Endothelial cell (in vitro differentiated cells): ENCODE measurements at places on chromosomes 1 and 21. TPM values are rescaled to one million over a fixed set of nuclear protein-coding genes. Genes with fewer than 3 reads are reported as not detected.

- no peak overlapping the region for H3K27ac ChIP-seq
- no peaks in the 10 kb centered on the region for H3K36me3 ChIP-seq
- peaks cover 3% of the 10 kb centered on the region for H3K4me1 ChIP-seq
These were observed 1.2 kb downstream of the CD160 start for GRCh38 chr1:145720556-145720877.

DNA sequence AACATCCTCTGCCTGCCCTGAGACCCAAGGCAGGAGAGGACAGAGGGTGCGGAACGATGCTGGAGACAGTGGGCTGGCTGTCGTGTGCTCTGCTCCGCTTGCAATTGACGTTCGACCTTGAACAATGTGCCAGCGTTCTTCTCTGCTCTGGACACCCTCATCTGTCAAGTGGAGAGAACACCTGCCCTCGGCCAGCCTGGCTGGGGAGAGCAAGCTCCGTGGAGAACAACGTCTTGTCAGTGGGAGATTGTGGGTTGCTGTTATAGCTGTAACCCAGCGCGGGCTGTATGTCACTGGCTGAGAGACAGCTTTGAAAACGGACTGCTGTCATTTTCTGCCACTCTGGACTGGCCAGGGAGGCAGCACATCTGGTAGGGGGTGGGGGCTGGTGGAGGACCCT is 14.7 kb downstream of the KIAA1614 start:
- DNase-seq, result no peak
- H3K4me3 ChIP-seq, result no peak overlapping the region
- H3K36me3 ChIP-seq, result no peaks in the 10 kb centered on the region
- H3K27ac ChIP-seq, result peak overlapping the region; percentile 42

DNA sequence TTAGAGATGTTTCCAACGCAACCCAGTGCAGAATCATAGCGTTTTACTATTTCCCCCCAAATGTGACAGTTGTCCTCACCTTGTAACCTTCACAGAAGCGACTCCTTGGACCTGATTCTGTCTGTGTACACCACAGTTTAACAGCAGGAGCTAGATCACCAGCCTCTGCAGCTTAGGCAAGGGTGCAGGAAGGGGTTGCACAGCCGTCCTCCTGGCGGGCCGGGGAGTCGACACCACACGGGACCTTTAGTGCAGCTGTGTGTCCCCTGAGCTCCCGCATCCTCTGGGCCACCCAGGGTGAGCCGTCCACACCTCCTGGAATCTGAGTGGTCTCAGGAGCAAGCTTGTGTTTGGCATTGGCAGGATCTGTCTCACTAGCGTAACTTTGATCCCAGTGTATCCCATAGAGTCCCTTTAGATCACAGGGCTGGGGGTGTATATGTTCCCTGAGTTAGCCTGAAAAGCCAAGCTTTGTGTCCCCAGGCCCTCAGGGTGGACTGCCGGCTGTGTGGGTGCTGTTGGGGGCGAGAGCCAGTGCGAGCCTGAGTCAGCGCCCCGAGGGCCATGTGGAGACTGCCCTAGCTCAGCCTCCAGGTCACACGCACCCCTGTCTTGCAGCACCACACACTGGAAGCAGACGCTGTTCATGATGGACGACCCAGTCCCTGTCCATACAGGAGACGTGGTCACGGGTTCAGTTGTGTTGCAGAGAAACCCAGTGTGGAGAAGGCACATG is 27.5 kb downstream of the PRMT2 start:
- no peak overlapping the region for H3K4me3 ChIP-seq
- H3K4me1 ChIP-seq, result no peaks in the 10 kb centered on the region
- peaks cover 5% of the 10 kb centered on the region for H3K27me3 ChIP-seq
- H3K27ac ChIP-seq, result no peak overlapping the region
- DNase-seq, result no peak

- H3K4me3 ChIP-seq, result no peak overlapping the region
- DNase-seq, result no peak
- no peak overlapping the region for H3K27ac ChIP-seq
- no peaks in the 10 kb centered on the region for H3K4me1 ChIP-seq
These were observed 16.1 kb upstream of the AJAP1 start for GRCh38 chr1:4638345-4638729.

DNA sequence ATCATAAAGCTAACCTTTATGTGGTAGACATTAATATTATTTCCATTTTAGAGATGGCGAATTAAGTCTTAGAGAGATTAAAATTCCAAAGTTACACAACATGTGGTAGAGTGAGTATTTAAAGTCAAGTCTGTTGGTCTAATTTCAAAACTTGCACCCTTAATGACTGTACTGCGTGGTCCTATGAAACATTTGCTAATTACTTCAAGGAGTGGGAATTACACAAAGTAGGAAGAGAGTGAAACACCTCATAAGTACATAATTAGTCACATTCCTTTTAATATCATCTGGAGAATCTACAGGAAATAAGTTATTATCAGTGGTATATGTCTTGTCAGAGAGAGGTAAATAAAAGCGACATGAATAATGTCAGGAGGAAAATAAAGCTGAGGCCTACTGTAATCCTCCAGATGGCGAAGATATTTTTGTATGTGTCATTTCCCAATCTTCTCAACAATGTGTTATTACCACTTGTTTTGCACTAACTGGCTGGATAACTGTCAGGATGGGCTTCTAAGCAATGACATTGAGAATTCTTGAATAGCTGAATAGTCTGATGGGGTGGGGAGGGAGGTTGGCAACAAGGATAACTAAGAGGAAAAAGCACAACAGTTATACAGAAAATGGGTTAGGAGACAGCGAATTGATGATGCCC is 95.5 kb downstream of the TNFSF18 start:
- H3K27me3 ChIP-seq, result no peaks in the 10 kb centered on the region
- H3K4me3 ChIP-seq, result no peak overlapping the region
- no peak for DNase-seq
- peaks cover 11% of the 10 kb centered on the region for H3K4me1 ChIP-seq
- no peak overlapping the region for H3K27ac ChIP-seq
- H3K36me3 ChIP-seq, result no peaks in the 10 kb centered on the region

DNA sequence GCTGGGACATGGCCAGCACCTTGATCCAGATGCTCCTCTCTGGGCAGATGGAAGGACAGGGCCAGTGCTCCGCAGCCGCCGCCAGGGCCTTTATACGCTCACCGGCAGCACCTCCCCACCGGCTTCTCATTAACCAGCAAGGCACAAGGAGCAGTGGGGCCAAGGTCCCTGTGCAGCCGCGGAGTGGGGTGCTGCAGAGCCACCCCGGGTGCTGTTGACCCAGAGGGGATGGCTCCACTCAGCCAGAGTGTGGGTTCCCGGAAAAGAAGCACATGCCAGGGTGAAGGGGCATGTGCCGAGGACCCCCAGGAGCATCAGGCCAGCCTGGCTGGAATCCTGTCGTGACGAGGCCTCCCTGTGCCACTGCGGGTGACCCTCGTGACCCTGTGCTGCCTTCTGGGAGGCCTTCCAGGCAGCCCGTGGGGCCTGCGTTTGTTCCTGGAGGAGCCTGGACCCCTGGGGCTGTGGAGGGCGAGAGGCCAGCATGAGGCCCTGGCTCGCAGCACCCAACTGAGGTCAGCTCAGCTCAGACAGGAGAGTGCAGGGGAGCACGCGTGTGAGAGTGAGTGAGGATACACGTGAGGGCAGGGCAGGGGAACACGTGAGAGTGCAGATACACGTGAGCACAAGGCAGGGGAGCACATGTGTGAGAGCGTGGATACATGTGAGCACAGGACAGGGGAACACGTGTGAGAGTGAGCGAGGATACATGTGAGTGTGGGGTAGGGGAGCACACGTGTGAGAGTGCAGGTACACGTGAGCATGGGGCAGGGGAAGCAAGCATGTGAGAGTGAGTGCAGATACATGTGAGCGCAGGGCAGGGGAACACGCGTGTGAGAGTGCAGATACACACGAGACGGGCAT is at the start of gene FTCD:
FTCD (minus strand) TSS at position 66 of the 864 bp plus-strand sequence; CDS start at position 10, 56 bp downstream.
- no peak for DNase-seq
- peak within 1 kb of the TSS; percentile 30 for H3K27ac ChIP-seq
- peaks cover 6% of the 10 kb centered on the region for H3K27me3 ChIP-seq
- H3K4me1 ChIP-seq, result no peaks in the 10 kb centered on the region
- peaks cover 4% of the 10 kb centered on the region for H3K36me3 ChIP-seq

- peaks cover 12% of the 10 kb centered on the region for H3K4me1 ChIP-seq
- no peak for DNase-seq
- H3K27me3 ChIP-seq, result peaks cover 6% of the 10 kb centered on the region
- peaks cover 31% of the 10 kb centered on the region for H3K36me3 ChIP-seq
- no peak overlapping the region for H3K27ac ChIP-seq
These were observed 10.0 kb downstream of the ADAMTS1 start for GRCh38 chr21:26835027-26835713.

- no peaks in the 10 kb centered on the region for H3K36me3 ChIP-seq
- peaks cover 2% of the 10 kb centered on the region for H3K27me3 ChIP-seq
These were observed 61.7 kb upstream of the ANGPTL1 start for GRCh38 chr1:178932552-178932906.

- H3K4me1 ChIP-seq, result no peaks in the 10 kb centered on the region
- peaks cover 1% of the 10 kb centered on the region for H3K27me3 ChIP-seq
- no peak for DNase-seq
- no peak overlapping the region for H3K4me3 ChIP-seq
These were observed 401.5 kb downstream of the RPS6KC1 start for GRCh38 chr1:213452501-213452900.

DNA sequence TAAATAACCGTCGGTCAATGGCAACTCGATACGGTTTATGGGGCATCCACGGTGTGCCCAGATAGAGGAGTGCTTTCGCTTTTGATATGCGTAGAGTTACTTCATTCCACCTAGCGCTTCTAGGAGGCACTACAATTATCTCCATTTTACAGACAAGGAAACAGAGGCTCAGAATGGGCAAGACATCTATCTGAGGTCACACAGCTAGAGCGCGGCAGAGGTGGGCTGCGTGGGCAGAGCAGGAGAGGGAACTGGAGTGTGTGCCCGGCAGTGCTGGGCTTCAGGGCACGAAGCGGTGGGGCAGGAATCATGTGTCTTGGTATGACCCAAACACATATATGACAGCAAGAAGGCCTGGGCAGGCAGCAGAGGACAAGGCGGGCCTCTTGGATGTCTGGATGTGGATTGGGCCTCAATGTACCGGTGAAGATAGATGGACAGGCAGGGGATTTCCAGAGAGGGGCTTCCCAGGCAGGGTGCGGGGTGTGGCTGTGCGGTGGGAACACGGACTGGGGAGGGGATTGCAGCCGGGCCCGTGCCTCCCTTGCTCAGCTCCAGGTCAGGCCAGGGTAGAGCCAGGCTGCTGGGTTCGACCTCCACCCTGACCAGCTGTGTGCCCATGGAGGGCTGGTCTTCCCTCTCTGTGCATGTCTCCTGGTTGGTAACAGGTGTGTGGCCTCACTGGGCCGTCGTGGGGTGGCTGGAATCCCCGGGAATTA is 21.2 kb downstream of the TP73 start:
- DNase-seq, result no peak
- no peak overlapping the region for H3K27ac ChIP-seq
- H3K4me3 ChIP-seq, result no peak overlapping the region
- peaks cover 14% of the 10 kb centered on the region for H3K4me1 ChIP-seq
- H3K36me3 ChIP-seq, result peaks cover 4% of the 10 kb centered on the region
- peaks cover 13% of the 10 kb centered on the region for H3K27me3 ChIP-seq

DNA sequence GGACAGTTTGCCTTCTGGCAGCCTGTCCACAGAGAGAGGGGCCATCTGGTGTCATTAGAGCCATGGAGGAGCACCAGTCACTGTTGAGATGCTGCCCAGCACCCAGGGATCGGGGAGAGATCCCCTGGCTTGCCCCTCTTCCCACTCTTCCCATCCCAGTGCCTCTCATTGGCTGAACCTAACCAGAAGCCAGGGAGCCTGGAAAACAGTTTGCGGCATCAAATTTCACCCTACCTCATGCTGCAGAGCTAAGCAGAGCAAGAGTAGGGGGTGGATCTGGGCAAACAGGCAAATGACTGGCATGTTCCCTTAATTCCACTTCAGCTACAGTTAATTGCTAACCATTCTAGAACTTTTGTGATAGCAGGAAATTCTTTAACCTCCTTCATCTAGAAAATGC is 19.1 kb downstream of the TRAF5 start:
- no peak overlapping the region for H3K4me3 ChIP-seq
- H3K4me1 ChIP-seq, result peaks cover 8% of the 10 kb centered on the region
- H3K27me3 ChIP-seq, result peaks cover 5% of the 10 kb centered on the region
- no peak for DNase-seq

DNA sequence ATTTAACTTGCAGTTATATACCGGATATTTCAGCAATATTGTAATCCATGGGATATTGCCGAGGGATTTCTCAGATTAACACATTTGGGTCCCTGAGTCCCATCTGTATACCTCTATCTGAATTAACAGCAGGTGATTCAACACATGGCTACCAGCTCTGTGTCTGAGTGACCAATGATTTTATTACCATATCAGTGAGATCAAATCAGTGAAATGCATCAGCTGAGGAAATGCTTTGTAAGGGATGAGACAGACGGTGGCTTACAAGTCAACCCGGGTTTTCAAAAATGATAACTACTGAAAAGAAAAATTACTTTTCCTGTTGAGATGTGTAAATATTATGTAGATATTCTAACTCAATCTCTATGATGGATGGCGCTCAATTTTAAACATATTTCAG is 504.1 kb upstream of the PKN2 start:
- no peak overlapping the region for H3K4me3 ChIP-seq
- H3K27ac ChIP-seq, result no peak overlapping the region
- no peaks in the 10 kb centered on the region for H3K36me3 ChIP-seq
- H3K4me1 ChIP-seq, result peaks cover 8% of the 10 kb centered on the region
- H3K27me3 ChIP-seq, result peaks cover 2% of the 10 kb centered on the region

DNA sequence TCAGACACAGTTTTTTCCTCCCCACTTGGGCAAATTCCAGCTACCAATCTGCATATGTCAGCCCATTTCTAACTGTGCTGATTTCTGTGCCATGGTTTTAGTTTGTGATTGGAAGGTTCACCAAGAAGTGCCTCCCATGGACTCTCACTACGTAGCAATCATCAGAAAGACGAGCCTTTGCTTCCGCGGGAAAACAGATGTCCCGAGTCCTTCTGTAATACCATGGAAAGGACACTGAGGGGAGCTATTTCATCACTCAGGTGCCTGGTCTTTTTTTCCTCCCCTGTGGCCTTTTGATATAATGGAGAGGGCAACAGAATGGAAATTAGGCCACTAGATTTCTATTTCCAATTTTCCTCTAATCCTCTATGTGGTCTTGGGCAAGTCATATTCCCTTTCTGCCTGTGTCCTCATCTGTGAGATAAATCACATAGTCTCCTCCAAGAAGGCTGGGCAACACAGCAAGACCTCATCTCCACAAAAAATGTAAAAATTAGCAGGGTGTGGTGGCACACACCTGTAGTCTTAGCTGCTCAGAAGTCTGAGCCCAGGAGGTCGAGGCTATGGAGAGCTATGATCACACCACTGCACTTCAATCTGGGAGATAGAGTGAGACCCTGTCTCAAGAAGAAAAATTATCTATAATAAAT is 24.8 kb downstream of the LEMD1 start:
- no peak overlapping the region for H3K27ac ChIP-seq
- DNase-seq, result peak; percentile 35
- no peak overlapping the region for H3K4me3 ChIP-seq
- H3K36me3 ChIP-seq, result no peaks in the 10 kb centered on the region
- peaks cover 3% of the 10 kb centered on the region for H3K27me3 ChIP-seq

The HFM1 gene
- total RNA-seq, result 2.5 TPM

The EDN2 gene
- 0.21 TPM for total RNA-seq

The TMEM61 gene
- not detected for total RNA-seq
